ENCODE measurements at places on chromosomes 6 and 20. TPM values are rescaled to one million over a fixed set of nuclear protein-coding genes. Genes with fewer than 3 reads are reported as not detected.

Gene RNF8
- 21.7 TPM for total RNA-seq

Gene ARFGEF3
- total RNA-seq, result 2.0 TPM

Gene RIMS1
- 0.21 TPM for total RNA-seq

Gene SLC44A4
- not detected for total RNA-seq

DNA sequence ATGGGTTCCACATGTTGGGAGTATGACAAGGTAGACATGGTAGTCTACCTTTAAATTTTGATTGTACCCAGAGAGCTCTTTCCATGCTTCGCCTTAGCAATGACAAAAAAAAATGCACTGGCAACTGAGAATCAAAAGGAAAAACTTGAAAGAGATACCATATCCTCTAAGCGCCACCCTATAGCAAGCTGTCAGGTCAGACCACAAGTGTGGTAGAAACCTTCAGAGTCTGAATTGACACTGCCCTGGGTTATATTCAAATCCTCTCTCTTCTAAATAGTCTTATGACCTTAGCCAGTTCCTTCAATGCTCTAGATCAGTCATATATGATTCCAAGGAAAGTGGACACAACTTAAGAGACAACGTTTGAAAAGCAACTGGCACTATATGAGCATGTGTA is 45.6 kb upstream of the SMLR1 start:
- DNase-seq, result no peak

- no peak for DNase-seq
Observed at GRCh38 chr6:110661414-110661813, 153.9 kb downstream of the CDK19 start.
